ENCODE measurements at places on chromosomes 2 and 18.
A peak's percentile ranks its signal among the peaks of the same experiment; 100 is the strongest.

DNA sequence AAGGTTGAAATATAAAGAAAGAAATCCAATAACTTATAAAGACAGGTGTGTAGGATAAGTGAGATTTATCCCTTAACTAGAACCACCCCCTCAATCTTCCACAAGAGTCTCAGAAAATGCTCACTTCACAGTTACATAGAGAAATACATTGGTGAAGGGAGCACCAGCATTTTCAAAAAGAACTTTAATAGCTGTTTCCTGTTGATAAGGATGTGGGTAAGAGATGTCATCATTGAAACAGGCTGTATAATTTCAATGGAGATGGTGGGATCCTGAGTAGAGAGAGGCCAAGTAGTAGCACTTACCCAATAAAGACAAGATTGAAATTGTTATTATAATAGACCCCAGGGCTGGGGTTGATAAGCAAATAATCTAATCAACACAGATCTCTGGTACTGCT is 162.2 kb upstream of the TACR1 start:
- DNase-seq: peak; percentile 9

DNA sequence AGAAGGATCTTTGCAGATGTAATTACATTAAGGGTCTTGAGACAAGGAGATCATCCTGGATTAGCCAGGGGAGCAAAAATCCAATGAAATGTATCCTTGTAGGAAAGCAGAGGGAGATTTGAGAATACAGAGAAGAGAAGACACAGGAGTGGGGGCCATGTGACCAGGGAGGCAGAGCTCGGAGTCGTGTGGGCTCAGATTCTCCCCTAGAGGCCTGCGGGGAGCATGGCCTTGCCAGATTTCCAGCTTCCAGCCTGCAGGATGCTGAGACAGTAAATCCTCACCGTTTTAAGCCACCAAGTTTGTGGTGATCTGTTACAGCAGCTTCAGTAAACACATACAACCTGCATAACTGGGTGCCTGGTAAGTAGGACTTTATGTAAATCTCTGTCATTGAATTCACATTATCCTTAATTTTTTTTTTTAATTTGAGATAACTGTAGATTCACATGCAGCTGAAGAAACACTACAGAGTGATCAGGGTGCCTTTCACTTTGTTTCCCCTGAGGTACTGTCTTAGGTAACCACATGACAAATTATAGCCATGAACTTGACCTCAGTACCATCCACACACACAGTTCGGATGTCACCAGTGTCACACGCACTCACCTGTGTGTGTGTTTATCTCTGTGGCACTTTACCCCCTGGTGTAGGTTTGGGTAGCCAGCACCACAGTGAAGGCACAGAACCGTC is 138.4 kb upstream of the HDAC4 start:
- DNase-seq: no peak

GRCh38 chr2:27795868-27796277 is 24.4 kb downstream of the MRPL33 start:
- peak; percentile 89 for DNase-seq

DNA sequence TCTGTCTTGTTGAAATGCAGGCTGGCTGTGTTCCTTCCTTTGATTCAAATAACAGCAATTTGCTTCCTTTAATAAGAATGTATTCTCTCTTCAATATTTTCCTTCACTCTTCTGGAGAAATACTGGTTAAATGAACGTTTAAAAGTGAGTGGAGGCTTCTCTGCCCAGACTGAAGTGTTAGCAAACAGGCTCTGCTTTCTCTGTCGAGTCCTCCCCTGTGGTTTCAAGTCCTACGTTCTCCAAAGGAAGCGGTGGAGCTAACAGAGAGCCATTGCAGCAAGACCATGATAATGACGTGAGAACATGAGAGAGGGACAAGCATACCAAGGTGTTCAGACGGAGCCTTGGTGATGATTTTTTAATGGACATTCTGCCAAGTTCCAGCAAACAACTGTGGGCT is 26.2 kb upstream of the PID1 start:
- no peak for DNase-seq

GRCh38 chr2:101551336-101551888 is 76.5 kb upstream of the RFX8 start:
- DNase-seq: peak; percentile 30

GRCh38 chr2:34241905-34242762 is 643.0 kb upstream of the FAM98A start:
- no peak for DNase-seq

- no peak for DNase-seq
Observed at GRCh38 chr2:182359990-182360662, 66.7 kb downstream of the PDE1A start.

GRCh38 chr2:232744963-232745362 is 31.4 kb downstream of the KCNJ13 start:
- DNase-seq: no peak

- DNase-seq: no peak
Observed at GRCh38 chr2:127464470-127465257, 46.4 kb downstream of the PROC start.

GRCh38 chr2:143140864-143141661 is 11.8 kb downstream of the ARHGAP15 start:
- no peak for DNase-seq

- no peak for DNase-seq
Observed at GRCh38 chr2:41955316-41956043, 92.3 kb upstream of the PKDCC start.

DNA sequence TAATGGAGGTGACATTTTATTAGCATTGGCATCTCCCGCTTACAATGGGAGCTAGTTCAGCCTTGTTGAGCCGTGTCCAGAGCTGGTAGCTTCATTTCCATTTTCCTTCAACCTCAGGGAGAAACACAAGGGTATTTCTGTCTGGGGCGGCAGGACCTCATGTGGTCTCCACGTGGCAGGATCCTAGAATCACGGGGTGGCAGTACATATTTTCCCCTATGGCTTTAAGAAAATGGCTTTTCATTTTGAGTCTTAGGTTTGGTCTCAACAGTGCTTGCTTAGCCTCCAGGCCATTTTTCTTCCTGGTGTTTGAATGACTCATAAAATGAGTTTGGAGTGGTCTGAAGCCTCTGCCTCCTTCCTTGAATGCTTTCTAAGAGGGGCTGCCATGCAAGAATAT is 20.3 kb downstream of the CABLES1 start:
- no peak for DNase-seq

- DNase-seq: peak; percentile 45
Observed at GRCh38 chr2:205681401-205682238, 681 bp upstream of the NRP2 start.

GRCh38 chr2:136331226-136331625 is 213.3 kb upstream of the CXCR4 start:
- DNase-seq: no peak

- no peak for DNase-seq
Observed at GRCh38 chr2:33246432-33246831, 230.0 kb upstream of the RASGRP3 start.

DNA sequence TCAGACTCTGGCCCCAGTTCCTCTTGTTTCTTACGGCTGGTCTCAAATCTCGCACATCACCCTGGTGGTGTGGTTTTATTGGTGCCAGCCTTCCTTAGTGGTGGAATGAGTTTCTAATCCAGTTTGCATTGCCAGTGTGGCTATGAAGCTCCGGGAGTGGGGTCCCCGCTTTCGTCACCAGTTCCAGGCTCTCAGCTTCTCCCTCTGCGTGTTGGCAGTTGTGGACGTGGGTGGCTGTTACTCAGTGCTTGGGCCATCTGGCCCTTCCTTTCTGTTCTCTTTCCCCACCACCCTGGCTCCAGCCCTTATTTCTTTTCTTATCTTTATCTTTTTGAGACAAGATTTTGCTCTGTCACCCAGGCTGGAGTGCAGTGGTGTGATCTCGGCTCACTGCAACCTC is 30.1 kb downstream of the EFR3B start:
- DNase-seq: no peak

DNA sequence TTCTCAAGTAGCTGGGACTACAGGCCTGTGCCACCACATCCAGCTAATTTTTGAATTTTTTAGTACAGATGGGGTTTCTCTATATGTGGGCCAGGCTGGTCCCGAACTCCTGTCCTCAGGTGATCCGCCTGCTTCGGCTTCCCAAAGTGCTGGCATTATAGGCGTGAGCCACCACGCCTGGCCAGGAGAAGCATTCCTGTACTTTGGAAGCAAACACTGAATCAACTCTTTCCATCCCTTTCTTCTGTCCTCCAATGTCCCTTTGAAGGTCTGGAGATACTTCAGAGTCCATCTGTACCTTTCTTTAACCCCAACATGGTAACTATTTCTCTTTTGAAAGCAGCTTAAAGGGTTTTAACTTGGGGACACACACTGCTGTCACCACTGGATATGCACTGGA is 23.6 kb upstream of the MAP4K4 start:
- DNase-seq: no peak

DNA sequence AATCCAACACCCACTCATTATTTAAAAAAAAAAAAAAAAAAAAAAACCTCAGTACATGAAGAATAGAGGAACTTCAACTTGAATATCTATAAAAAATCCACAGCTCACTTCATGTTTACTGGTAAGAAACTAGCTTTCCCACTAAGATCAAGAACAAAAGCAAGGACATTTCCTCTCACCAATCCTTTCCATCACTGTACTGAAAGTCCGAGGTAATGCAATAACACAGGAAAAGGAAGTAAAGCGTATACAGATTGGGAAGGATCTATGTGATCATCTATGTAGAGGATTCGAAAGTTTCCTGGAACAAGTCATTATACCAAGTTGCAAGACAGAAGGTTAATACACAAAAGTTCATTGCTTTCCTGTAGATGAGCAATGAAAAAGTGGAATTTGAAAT is 63.2 kb downstream of the ROCK2 start:
- peak; percentile 71 for DNase-seq

DNA sequence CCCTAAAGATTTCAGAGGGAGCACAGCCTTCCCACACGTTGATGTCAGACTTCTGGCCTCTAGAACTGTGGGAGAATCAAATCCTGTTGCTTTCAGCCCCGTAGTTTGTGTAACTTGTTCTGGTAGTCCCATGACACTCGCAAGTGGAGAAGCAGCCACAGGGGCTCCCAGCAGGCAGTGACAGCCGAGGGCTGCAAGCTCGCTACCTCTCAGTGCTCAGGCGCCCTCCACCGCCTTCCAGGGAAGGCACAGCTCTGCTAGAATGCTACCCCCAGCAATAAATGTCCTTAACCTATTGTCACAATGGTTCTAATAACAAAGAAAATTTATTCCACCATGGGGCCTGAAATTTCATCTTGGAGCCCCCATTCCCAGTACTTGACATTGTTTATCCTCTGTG is 143.1 kb upstream of the ZNF236 start:
- no peak for DNase-seq

- no peak for DNase-seq
Observed at GRCh38 chr2:143759455-143759854, 630.2 kb downstream of the ARHGAP15 start.

GRCh38 chr2:109457794-109458193 is 156.0 kb downstream of the SEPTIN10 start:
- DNase-seq: no peak

DNA sequence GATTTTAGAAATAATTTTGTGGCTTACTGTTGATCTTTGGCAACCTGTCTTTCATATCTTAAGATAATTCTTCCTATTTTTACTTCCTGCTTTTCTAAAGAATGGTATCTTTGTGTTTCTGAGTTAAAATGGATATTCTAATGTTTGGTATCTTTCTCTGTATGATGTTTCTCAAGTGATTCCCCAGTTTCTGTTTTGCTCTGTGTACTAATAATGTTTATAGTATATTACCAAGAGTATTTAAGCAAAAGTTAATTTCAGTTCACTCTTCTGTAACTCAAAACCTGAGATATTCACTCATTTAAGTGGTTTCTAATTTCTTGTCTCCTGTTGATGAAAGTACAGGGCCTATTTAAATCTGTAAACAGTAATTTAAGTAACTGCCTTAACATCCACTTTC is 58.3 kb downstream of the CCDC150 start:
- no peak for DNase-seq

- no peak for DNase-seq
Observed at GRCh38 chr2:43375746-43376522, 149.5 kb upstream of the ZFP36L2 start.

DNA sequence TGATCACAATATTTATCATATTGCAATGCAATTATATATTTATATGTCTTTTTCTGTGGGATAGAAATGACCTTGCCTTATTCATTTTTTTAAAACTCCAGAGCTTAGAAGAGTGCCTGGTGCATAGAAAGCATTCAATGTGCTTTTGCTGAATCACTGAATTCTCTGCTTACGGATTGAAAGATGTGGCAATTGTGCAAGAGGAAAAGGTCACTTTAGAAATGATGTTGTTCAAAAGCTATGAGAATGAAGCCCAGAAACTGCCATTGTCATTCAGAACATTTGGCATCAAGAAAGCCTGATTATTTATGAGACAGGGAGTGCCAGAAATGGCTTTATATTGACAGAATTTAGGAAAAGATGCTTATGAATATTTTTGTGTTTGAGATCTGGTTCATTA is 678.6 kb upstream of the CDH2 start:
- DNase-seq: no peak

DNA sequence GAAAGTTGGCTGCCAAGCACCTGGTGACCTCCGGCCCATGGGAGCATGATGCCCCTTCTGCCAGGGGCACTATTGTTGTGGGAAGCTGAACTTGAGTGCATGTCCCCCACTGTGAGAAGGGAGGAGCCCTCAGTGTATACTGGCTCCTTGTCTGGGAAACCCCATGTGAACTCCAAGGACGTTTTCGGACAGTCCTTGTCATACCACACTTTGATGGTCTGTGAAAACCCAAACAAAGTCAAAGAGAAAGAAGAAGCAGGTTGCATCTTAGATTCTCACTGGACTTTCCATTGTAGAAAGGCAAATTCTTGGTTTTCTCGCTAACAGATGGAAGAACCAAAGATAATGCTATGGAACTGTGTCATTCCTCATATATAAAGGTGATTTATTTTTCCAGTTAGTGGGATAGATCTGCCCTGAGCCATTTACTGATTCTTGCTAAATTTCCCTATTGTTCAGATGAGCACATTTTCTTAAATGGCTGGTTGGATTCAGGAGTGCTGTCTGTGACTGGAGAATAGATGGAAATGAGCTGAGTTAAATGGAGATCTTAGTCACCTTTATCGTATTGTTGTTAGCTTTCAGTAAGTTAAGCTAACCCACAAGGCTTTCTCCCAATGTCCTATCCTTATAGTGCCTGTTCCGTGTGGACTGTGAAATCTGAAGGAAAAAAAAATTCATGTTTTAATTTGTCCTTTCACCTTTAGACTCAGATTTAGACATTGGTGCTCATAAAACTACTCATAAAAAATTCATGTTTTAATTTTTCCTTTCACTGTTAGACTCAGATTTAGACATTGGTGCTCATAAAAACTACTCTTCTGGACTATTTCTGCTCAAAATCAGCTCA is 166.6 kb downstream of the ACTR3 start:
- DNase-seq: no peak

DNA sequence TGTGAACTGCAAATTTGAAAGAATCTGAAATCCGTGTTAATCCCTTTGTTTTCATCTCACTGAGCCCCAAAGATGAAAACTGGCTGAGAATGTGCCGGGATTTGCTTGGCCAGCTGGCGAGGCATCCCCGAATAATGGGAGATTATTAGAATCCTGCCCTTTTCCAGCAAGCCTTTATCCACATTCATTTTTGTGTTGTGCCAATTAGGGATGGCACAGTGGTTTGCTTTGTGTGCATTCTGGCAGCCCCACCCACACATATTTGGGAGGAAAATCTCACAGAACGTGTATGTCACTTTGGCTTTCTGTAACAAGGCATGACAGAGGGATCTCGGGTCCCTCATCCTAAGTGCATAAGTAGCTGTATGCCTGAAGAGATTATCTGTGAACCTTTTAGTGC is 405.8 kb upstream of the FAM98A start:
- DNase-seq: no peak

All from endothelial cell of umbilical vein (primary cell).